PC-3 (cell line): ENCODE measurements at places on chromosomes 5 and 9. TPM values are rescaled to one million over a fixed set of nuclear protein-coding genes. Genes with fewer than 3 reads are reported as not detected.

- DNase-seq, result no peak
These were observed 416.9 kb downstream of the PSAT1 start for GRCh38 chr9:78713614-78714405.

DNA sequence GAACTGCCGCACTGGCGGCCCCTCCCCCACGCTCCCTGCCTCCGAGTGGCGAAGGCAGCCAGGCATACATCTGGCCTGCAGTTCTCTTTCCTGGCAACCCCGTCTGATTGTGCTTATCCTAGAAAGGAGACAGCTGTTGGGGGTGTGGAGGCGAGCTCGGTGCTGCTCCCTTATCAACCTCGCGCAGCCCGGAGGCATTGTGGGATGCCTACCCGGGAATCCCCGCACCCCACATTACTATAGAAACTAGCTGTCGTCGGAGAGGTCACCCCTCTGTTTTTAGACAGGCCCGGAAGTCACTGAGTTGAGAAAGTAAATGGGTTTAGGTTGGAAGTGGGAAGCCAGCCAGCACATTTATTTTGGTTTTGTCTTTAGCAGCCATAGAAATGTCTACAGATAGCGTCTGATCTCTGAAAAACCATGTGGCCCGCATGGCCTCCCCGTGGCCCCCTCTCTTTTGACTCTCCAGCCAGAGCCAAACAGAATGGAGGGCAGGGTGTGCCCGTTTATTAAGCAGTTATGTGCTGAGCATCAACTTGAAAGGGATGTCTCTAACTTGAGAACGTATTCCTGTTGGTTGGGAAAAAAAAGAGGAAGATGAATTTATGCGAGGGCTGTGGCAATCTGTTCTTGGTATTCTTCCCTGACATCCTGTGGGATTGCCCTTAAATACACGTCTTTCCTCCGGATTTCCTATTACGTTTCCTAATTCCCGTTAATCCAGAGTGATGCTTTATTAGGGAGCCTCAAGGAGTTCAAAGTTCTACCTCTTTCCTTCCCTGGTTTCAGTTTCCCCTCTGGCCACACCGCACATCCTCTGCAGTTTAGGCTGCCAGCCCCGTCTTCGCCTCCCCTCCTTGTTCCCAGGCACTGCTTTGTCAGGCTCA, 3.9 kb downstream of the STC2 start:
- no peak for DNase-seq

DNAH5 gene
- 3.4 and 3.5 TPM in 2 replicates for total RNA-seq

GRCh38 chr9:122822056-122822455, 6.3 kb downstream of the PDCL start:
- DNase-seq, result no peak

DNA sequence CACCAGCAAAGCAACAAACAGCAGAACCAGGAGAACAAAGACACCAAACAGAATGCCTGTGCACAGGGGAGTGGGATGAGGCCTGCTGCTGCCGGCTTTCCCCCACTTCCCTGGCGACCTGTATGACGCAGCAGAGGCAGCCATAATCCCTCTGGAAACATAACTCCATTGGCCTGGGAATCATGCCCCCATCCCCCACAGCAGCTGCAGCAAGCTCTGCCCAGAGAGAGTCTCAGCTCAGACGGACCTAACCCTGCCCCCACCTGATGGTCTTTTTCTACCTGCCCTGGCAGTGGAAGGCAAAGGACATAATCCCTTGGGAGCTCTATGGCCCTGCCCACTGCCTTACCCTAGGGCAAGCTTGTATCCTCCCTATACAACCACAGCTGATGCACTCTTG, 81.8 kb upstream of the FANCC start:
- DNase-seq, result no peak

FBP2 gene
- not detected in 2 replicates for total RNA-seq

ABCA1 gene
- 2.3 and 2.5 TPM in 2 replicates for total RNA-seq

DNA sequence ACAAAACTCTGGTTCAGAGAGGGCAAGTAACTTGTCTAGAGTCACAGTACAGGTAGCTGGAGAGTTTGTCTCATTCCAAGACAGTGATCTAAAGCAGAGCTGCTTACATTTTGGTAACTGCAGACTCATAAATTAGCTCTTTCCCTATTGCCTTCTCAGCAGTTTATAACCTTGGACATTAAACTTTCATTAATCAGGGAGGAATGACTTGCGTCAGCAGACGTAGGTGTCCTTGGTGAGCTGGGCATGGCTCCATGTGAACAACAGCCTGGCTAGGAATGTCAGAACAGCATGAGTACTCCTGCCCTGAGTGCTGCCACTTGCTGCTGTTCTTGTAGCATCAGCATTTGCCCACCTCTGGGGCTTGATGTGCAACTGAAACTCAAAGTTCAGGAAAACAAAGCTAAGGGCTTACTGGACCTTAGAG, 2.2 kb upstream of the ALDOB start:
- DNase-seq, result no peak

DNA sequence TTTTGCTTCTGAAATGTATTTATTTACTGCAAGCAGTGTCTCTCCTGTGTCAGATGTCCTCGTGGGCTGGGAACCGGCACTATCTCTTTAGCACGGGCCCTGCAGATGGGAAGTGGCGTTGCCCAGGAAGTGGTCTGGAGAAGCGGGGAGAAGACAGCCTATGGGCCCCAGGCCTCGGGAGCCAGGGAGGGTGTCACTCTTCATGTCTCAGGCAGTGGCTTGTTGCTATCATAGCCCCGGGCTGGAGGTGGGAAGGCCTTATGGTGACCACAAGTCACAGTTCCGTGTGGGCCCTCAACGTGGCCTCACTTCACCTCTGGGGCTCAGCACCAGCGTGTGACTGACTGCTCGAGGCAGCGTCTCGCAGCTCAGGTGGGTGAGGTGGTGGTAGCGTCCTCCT, 41.4 kb downstream of the SYK start:
- no peak for DNase-seq

LCN9 gene
- total RNA-seq, result not detected in 2 replicates

- peak; percentile 73 for DNase-seq
These were observed 933.6 kb downstream of the CDH12 start for GRCh38 chr5:21919414-21920022.
